RKO (cell line): ENCODE measurements at places on chromosomes 1 and 21.

DNA sequence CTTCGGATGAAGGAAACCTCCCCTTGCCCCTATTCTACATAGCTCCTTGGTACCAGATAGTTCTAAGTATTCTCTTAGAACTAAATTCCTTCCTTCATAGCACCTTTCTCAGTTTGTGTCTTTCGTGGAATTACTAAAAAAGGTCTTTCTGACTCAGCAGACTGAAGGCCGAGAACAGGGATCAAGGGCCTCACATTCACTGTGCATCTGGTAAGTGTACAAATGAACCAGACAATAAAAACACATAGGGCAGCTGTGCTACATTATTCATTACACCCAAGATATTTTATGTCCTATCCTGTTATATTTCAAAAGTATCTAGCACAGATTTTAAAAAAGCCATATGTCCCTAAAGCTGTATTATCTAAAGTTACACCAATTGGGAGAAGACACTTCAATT lies 62.9 kb upstream of the HP1BP3 start:
- DNase-seq, result no peak

- peak; percentile 66 for DNase-seq
Measured at GRCh38 chr1:196317535-196318522, 290.4 kb downstream of the KCNT2 start.

DNA sequence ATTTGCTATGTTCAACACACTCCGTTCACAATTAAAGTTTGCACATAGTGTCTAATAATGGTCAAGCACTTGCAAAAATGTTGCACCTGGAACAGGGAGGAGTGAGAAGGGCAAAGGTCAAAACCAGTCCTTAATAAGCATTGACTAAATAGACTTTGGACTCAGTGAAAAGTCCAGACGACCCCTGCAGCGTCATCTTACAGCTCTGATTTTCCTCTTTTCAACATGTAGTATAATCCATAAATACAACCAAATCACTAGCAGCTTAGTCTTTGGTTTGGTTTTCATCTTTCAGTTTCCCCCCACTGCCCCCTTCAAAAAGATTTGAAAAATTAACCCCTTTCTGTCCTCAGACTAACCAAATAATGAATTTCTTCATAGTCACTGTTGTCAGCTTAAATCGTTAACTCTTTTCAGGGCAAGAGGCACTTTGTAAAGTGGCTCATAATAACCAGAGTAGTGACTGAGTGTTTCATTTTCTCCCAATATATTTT lies 290.3 kb downstream of the PTPRC start:
- DNase-seq, result no peak

DNA sequence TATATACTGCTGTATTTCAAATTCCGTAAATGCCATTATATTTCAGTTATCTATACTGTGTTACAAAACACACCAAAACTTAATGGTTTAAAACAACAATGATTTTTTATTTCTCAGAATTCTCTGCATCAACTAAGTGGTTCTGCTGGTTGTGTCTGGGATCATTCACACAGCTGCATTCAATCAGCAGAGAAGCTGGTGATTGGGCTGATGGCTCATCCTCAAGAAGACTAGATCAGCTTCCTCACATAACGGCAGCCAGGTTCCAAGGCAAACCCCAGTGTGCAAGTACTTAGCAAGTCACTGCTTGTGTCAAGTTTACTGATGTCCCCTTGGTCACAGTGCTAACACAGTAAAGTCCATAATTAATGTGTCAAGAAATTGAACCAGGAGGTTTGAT lies 86.3 kb upstream of the VANGL1 start:
- DNase-seq, result no peak

DNA sequence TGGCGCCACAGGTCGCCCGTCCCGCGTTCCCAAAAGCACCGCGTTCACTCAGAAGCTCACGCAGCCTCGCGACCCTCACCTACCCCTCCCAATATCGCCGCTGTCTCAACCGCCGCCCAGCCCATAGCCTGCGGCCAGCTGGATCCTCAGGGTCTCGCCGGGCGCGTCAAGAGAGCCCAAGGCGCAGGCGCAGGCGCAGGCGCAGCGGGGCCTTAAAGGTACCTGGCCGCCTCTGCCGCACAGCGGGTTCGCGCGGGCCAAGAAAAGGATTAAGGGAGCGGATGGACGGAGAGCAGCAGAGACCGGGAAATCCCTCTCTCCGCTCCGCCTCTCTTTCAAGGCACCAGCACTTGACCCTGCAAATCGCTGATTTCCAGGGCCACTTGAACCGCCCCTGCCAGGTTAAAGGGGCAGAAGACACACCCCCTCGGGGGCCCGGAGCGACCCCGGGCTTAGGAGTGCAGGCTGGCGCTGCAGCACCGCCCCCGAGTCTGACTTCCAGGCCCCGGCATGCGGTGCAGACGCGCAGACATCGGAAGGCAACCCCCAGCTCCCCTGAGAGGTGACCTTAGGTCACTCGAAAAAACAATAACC lies at the start of gene NBPF20:
TSS of gene NBPF20 (minus strand) at position 168 of the 594 bp plus-strand sequence. CDS start 20,331 bp downstream, outside the sequence.
- peak; percentile 78 for DNase-seq

DNA sequence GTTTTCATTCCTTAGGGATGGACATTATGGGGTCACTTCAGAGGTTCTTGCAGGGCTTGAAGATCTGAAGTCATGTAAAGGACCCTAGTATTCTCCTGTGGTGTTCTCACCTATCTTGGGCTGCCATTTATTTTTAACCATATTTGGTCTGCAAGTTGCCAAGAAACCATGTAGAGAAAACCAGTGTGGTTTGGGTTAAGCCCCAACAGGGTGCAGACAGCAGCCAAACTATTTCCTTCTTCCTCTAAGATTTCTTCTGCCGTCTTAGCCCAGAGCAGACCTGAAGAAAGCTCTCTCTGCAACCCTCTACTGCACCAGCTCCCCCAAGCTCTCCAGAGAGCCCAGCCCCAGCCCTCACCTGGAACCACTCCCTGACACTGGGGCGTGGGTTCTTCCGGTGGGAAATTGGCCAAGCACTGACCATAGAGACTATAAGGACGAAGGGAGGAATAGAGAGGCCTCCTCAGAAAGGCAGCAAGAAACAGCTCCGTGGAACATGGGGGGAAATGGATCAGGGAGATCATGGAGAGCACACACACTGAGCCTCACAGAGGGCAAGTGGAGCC lies 136.6 kb downstream of the SYF2 start:
- DNase-seq, result no peak

GRCh38 chr1:167373398-167373797 lies 144.9 kb downstream of the CD247 start:
- DNase-seq, result no peak

DNA sequence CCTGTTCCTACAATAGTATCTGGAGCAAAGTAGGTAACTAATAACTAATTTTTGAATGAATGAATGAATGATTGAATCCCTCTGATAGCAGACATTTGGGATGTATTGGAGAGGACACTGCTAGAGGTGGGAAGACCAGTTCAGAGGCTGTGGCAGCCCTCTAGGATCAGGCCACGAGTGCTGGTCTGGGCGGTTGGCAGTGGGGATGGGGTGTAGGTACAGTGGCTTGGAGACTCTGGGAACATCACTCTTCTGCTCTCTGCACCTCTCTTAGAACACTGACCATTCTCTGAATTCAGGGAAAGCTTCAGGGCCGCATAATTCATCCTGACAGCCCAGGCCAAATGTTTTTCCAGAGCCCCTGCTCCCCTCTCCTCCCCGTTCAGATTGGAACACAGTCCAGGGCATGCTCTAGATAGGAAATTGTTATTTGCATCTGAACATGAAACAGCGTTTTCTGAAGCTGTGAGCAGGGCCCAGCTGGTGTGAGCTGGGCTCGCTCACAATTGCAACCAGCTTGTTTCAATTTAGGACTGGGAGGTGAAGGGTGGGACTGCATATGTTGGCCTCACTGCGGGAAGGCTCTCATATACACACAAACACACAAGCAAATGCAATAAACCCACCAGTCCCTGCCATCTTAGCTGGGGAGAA lies 253.1 kb upstream of the USP24 start:
- DNase-seq, result no peak

DNA sequence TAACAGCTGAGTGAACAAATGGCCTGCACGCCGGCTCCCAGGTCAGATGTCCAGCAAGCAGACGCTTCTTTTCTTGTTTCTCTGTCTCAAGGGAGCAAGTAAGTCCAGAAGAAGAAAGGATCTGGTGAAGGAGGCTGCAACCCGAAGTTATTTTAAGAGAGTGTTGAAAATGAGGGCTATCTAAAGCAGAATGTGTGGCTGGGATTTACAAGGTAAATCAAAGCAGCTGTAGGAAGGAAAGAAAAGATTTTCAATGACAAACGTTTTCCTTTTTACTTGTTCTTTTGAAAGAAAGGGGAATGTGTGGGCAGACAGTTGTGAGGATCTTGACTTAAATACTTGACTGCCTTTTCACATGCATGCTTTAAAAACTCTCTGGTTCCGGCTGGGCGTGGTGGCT lies 311.5 kb downstream of the KIF26B start:
- DNase-seq, result no peak

GRCh38 chr21:16796776-16797175 lies 716.1 kb upstream of the CXADR start:
- no peak for DNase-seq

DNA sequence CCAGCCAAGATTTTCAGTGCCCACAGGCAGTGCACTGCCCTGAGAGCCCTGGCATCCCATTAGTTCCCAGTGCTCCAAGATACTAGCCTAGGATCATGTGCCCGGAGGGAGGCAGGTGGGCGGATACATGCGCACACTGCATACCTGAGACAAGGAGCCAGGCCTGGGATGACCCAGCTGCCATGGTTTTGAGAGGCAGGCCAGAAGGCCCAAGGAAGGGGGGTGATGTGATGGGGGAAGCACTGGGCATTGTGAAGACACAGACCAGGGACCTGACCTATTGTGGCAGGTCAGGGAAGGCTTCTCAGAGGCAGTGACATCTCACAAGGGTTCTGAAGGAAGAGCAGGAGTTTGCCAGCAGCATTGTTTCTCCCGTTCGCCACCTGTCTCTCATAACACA lies 3.6 kb downstream of the ZC3H12A start:
- no peak for DNase-seq

DNA sequence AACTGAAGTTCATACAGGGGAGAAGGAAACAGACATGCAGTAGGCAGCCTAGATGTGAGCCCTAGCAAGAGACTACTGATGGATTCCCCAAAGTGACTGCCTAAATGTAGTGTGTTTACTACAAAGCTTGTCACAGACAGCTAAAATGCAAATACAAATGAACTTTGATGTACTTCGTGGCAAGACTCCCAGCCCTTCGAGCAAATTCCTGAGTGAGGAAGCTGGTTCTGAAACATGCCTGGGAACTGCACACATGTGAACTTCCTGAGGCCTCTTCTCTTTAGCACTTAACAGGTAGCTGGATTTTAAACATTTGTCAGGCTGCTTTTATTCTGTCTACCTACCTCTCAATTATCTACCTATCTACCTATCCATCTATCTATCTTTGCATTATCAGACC lies 6.7 kb upstream of the IRF2BP2 start:
- no peak for DNase-seq

DNA sequence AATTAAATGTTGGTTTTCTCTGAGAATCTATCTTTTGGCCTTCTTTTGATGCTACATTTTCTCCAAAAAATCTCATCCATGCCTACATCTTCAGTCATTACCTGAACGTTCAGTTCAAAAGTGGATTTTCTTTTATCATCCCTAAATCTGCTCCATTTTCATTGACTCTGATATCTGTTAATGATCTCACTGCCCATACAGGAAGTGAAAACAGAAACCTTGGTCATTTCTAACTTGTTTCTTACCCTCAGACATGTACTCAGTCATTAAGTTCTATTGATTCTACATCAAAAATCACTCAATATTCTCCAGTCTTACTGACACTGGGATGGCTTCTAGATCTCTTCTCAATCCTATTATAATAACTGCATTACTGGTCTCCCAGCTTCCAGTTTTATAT lies 22.7 kb downstream of the PRKACB start:
- DNase-seq, result no peak

DNA sequence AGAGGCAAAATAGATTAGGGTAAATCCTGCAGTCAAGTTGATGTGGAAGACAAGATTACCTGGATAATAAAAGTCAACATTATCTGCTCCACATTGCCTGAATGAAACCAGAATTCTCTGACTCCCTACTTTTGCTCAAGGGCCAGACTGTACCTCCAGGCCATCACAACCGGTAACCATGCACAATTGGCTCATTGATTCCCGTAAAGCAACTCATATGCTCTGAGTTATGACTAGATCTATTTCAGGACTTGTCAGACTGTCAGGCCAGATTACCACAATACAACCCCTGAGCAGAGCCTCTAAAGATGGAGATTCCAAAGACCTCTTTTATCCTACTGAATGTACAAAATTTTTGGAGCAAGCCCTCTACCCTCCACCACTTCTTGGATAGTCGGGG lies 90.4 kb downstream of the ODF2L start:
- DNase-seq, result no peak

- DNase-seq, result peak; percentile 15
Measured at GRCh38 chr21:37829447-37829846, 86.8 kb downstream of the KCNJ6 start.

GRCh38 chr1:214882616-214883015 lies 199.9 kb upstream of the KCNK2 start:
- no peak for DNase-seq

DNA sequence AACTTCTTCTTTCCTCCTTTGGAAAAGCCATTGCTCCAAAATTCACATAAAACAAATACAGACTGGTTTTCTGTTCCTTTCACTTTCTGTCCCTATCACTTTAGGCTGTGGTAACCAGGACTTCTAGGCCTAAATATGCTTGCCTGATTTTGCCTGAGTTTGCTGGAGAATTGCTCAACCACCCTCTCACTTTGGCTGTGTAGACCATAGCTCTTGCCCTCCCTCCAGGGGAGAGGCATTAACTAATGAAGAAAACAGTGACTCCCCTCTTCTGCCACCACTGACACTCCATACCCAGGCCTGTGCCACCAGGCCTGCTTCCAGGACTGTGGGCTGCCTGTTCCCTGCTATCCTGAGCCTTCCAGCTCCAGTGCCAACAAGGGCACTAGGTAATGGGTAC lies 163.5 kb downstream of the TOMM20 start:
- DNase-seq, result no peak

DNA sequence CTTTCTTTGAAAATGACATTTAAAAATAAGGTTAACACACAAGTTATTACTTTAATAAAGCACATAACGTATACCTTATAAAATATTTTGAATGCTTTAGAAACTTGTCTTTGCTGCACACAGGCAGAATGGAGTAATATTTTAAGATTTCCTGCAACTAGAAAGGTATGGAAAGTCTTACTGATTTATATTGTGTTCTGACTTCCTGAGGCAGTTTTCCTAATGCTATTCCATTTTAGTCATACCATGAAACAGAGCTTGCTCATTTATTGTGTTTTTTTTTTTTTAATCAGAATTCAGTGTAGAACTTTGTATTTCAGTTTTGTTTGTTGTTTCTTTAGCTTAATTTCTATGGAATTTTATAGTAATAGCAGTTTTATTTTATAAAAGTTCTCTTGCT lies 60.9 kb upstream of the S1PR1 start:
- DNase-seq, result no peak

- no peak for DNase-seq
Measured at GRCh38 chr1:228286505-228287417, 78.9 kb downstream of the OBSCN start.

GRCh38 chr1:11935057-11935412 lies 518 bp downstream of the PLOD1 start:
- no peak for DNase-seq

GRCh38 chr1:25523542-25523941 lies 19.9 kb upstream of the LDLRAP1 start:
- no peak for DNase-seq

GRCh38 chr1:1959840-1960479 lies 40.9 kb upstream of the TMEM52 start:
- DNase-seq, result peak; percentile 77
